Astrocyte (in vitro differentiated cells and primary cell): ENCODE measurements at places on chromosomes 1 and 21. TPM values are rescaled to one million over a fixed set of nuclear protein-coding genes. Genes with fewer than 3 reads are reported as not detected.

GRCh38 chr1:177476676-177477075, 305.9 kb downstream of the BRINP2 start:
- no peak for DNase-seq

FCRL5 gene
- total RNA-seq = not detected in 2 replicates

SERBP1 gene
- total RNA-seq = 196 and 214 TPM in 2 replicates

SYCP1 gene
- not detected in 2 replicates for total RNA-seq

GRCh38 chr1:15345705-15346345, 63.9 kb upstream of the EFHD2 start:
- no peak for DNase-seq

ACKR1 gene
- 0.67 and 1.00 TPM in 2 replicates for total RNA-seq

DNA sequence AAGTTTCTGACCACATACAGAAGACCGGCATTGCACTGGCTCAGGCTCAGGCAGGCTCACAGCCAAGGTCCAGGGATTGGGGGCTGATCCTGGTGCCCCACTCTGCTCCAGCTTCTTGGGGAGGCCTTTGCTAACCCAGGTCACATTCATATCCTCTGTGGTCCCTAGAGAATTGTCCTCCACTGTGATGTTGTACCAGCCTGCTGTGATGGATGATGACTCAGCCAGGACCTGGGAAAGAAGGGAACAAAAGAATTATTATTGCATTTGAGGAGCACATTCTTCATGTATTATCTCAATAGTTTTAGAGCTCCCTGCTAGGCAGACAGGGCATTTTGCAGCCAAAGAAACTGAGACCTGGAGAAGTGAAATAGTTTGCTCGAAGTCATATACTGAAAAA, 114.3 kb upstream of the ETV3 start:
- no peak for DNase-seq

MAP10 gene
- 2.1 and 2.5 TPM in 2 replicates for total RNA-seq

ETV3 gene
- total RNA-seq = 35.4 and 37.5 TPM in 2 replicates
